ENCODE measurements at places on chromosomes 2 and 18.
A peak's percentile ranks its signal among the peaks of the same experiment; 100 is the strongest.

- no peak for DNase-seq
Measured at GRCh38 chr18:39702888-39703287, 2137.3 kb upstream of the CELF4 start.

GRCh38 chr2:224850081-224850480 is 133.9 kb upstream of the CCDC195 start:
- no peak for DNase-seq

- no peak for DNase-seq
Measured at GRCh38 chr2:207039225-207039624, 99.9 kb downstream of the CPO start.

DNA sequence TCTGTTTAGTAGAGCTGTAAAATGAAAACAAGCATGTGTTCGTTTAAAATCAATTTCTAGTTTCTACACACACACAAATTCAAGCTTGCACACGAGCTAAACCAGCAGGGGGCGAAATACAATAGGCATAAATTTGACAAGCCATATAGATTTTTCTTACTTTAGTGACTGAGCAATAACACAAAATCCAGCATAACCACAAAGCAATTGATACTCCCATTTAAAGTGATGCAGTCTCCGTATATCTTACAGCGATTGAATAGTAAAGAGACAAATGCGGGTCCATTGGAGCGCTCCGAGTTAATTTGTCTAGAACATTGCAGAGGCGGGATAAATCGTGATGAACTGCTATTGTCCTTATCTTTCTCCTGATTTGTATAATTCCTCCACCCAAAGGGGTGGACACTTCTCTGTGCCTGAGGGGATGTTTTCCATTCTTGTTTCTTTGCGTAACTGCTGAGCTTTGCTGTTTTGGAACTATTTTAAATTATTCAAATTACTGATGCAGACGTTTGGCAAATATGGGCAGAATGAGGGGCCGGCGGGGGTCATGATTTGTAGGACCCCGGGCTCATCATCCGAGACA is 1.2 kb upstream of the AFTPH start:
- DNase-seq = peak; percentile 70

DNA sequence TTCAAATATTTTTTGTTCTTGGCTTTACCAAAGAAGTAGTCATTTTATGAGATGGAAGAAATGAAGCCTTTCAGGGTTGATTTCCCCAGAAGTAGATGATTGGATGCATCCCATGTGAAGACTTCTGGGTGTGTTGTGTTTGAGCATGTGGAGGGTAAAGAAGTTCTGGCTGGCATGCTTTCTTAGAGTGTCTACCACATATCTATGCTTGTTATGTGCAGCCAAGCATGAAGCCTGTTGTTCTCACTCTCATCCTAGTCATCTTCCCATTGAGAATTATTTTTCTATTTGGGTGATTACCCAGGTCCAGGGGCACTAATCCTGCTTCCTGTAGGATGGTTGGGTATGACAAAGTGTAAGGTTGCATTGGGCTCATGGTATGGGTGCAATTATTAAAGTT is 472.9 kb downstream of the PTPRM start:
- DNase-seq = no peak

DNA sequence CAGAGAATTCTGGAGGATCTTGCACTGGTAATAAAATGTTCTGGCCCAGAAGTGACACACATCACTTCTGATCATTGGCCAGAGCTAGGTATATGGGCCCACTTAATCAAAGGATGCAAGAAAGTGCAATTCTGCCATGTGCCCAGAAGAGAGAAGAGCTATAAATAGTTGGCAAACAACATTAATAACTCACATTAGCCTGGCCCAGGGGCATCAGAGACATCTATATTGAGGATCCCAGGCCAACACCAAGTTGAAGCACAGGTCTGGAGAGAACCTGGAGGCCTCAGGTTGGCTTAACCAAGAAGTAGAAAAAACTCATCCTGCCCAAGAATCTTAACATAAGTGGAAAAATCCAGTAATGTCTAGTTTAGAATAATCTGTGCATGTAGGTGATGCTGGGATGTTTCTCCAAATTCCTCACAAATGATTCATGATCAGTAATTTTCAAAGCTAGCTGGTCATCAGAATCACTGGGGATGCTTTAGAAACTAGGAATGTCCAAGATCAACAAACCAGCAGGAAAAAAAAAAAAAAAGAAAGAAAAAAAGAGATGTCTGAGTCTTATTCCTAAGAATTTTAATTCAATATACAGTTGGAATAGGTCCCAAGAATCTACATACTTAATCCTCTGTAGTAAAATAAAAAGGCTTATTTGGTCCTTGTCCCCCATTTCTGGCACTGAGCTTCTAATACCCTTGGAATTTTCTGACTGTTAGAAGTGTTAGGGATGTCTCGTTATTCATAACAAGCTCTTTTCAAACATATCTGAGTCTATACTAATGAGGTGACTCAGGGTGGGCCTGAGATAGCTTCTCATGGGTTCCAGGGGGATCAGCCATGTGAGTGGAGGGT is 35.0 kb upstream of the EVA1A start:
- no peak for DNase-seq

DNA sequence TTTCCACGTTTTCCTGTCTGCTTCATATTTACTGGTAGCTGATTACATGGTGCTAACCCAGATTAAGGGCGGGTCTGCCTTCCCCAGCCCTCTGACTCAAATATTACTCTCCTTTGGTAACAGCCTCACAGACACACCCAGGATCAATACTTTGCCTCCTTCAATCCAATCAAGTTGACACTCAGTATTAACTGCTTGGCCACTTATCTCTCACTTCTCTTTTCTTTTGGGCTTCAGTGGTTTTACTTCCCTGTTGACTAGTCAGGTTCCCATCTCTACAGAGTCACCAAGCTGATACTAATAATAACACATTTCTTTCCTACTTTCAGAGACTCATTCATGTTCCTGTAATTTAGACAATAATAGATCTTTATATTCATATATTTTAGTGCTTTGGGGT is 302.2 kb upstream of the MAP2 start:
- DNase-seq = no peak

DNA sequence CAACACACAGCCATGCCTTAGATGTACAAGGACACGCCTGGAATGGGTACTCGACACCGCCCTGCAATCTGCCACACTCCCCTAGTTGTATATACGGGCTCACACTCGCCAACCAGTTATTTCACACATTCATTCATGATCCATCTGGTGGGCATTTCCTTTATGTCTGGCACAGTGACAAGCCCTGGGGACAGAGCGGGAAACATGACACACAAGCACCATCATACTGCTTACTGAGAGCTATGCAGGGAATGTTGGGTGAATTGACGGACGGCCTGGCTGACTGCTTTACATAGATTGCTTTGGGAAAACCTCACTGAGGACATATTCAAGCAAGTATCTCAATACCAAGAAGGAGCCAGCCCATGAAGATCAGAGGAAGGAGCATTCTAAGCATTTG is 448.0 kb upstream of the SPRED2 start:
- no peak for DNase-seq

- DNase-seq = no peak
Measured at GRCh38 chr18:61466736-61467135, 133.5 kb downstream of the CDH20 start.

GRCh38 chr2:84243788-84244733 is 215.0 kb downstream of the SUCLG1 start:
- DNase-seq = no peak

DNA sequence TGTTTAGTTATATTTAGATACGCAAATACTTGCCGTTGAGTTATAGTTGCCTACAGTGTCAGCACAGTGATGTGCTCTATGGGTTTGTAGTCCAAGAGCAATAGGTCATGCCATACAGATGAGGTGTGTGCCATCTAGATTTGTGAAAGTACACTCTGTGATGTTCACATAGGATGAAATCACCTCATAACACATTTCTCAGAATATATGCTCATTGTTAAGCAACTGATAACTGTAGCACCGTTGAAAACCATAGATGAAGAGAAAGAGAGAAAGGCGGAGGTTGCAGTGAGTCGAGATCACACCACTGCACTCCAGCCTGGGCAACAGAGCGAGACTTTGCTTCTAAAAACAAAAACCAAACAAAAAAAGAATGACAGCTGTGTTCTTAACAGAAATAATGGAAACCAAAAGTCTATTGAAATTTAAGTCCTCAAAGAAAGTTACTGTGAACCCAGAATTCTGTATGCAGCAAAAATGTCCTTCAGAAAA is 9.5 kb downstream of the DGKD start:
- DNase-seq = no peak

GRCh38 chr2:102397209-102397608 is 25.8 kb upstream of the IL18RAP start:
- DNase-seq = no peak

GRCh38 chr2:176084611-176085119 is 903 bp upstream of the EVX2 start:
- DNase-seq = no peak

- no peak for DNase-seq
Measured at GRCh38 chr18:45102863-45103262, 422.2 kb downstream of the SETBP1 start.

GRCh38 chr18:77733292-77733903 is 483.8 kb downstream of the GALR1 start:
- DNase-seq = no peak

DNA sequence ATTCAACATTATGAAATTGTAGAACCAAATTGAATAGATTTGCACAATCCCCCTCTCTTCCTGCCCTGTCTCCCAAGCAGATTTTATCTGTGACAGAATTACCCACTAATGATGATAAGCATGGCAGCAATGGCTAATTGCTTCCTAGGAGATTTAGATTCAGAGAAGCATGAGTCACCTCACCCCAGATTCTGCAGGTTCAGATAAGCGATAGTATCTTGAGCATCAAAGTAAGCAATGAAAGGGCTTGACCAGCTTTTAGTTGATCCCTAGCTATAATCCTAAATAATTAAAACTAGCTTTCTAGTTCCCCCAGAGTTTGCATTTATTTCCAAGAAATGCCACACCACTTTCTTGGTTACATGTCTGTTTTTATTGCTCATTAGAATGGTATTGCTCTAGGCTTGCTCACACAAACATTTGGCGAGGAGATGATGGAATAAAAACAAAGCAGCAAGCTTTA is 204.3 kb downstream of the GULP1 start:
- DNase-seq = no peak

- no peak for DNase-seq
Measured at GRCh38 chr2:190584980-190585661, 50.6 kb upstream of the NEMP2 start.

GRCh38 chr18:59035591-59035990 is 104.1 kb upstream of the SEC11C start:
- no peak for DNase-seq

GRCh38 chr2:75224636-75225094 is 25.3 kb upstream of the TACR1 start:
- DNase-seq = no peak

Measured in stimulated activated naive CD4-positive, alpha-beta T cell (primary cell).